ENCODE measurements at places on chromosomes 1 and 21.

DNA sequence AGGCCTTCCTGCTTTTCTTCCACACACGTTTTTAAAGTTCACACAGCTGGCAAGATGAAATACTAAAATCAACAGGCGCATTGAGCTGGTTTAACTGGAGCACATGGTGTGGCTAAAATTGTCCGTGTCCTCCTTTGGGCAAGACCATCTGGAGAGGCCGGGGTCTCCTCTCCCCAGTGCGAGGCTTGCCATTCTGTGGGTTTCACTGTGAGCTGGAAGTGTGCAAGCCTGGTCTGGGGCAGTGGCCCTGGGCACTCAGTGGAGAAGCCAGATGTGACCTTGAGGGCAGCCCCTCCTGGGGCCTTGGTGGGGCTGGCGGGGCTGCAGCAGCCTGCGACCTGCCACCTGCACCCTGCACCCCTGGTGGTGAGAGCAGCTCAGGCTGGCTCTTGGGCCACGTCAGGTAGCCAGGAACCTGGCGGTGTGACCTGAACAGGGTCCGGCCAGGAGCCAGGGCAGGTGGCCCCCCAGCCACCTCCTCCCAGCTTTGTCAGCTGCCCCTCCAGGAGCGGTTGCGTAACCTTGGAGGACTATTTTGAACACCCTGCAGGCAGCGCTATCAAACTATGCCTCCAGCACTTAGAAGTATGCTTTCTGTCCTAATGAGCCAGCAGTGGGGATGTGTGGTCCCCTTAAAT is 52.4 kb downstream of the SLC37A1 start:
- DNase-seq = no peak

DNA sequence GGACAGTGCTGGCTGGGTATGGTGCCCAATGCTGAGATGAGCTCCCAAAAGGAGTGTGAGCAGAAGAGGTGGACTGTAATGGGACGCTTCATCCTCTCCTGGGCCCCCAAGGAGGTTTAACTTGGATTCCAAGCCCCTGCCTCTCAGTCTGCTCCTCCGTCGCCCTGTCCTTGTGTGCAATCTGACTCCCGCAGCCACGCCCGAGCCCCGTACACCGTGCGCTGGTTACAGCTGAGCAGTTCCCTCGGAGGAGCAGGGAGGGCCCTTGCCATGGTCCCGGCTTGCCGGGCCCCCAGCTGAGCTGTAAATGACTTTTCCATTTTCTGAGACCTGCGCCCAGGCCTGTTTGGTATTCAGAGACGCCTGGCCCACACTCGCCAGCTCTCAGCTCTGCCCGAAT is 53.7 kb downstream of the PAX7 start:
- DNase-seq = no peak

DNA sequence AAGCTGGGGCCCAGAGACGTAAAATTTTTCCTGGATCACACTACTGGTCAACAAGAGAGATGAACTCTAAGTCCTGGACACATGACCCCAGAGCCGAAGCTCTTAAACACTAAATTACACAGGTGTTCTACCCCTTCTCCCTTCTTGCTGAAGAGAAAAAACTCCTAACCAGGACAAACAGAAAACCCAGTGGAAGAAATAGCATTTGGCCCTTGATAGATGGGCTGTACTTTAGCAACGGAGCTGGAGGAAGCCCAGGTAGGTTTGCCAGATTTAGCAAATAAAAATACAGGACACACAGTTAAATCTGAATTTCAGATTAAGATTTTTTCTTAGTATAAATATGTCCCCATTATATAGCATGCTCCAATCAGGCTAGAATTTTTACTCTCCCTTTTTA is 72.7 kb downstream of the DIRAS3 start:
- DNase-seq = no peak

DNA sequence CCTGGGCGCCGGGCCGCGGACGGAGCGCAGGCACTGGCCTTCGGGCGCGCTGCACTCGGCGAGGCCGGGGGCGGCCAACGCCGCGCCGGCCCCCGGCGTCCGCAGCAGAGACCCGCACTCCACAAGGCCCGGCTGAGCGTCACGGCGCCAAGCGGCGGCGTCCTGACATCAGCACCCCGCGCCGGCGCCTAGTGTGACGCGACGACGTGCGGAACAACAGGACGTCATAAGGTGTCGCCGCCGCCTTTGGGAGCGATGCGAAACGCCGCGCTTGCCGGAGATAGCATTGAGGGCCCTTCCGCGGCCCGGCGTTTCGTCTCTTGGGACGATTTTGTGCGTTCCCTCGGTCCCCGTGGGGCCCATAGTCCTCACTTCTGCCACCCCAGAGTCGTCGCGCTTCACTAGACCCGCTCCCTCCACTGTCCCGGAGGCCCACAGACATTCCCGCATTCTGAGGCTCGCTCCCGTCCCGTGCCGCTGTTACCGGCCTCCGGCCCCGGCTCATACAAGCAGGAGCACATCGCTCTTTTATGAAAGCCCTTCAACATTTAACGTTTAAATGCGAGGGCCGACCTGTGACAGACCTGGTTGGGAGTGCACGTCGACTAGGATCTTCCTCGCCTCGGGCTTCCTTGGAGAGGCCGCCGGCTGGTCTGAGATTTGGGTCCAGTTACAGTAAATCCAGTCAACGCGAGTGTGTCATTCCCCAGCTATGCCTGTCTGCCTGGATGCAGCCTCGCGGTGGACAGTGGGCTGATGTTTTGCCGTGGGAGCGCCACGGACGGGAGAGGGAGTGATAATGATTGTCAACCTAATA is at the start of gene SSU72:
TSS of gene SSU72 (minus strand) at position 143 of the 817 bp plus-strand sequence. CDS start 306 bp downstream, outside the sequence.
- DNase-seq = peak; percentile 91

- DNase-seq = no peak
These were observed 30.5 kb downstream of the KCNC4 start for GRCh38 chr1:110240476-110241210.

- no peak for DNase-seq
These were observed 29.4 kb upstream of the EPS8L3 start for GRCh38 chr1:109793089-109793485.

DNA sequence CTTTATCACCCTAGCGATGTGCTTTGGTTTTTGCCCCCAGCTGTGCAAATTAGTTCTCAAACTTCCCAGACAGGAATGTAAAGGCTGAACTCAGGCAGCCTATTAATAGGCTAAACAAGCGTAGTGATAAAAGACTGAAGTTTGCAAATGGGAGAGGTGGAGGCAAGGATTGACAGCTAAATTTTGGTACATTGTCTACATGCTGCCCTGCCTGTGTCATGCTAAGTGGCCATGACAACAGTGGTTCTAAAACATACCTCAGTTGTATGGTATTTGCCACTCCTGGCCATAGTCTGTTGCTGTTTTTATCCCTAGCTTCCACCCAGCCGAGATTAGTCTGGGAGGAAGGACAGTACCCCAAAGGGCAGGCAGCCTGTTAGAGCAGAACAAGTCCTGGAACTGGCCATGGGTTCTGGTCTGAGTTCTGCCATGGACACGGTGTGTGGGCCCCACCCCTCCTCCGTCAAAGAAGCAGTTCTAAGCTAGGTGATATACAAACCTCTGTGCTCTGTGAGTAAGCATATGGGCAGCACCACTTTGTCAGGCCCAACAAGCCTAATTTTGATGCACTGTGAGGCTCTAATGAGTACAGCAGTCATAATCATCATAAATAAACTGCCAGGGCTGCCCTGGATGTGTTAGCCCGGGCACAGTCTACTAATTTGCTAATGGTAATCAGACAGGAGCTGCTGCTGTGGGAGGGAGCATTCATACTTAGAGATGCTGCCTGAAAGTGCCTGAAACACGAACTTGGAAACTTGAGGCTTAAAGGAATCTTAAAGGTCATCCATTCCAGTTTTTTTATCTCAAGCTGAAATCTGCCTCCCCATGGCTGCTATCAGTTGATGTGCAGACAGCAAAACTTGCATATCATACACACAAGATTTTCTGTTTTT is 177.1 kb downstream of the HHAT start:
- DNase-seq = no peak

GRCh38 chr1:6918186-6918924 is 133.1 kb downstream of the CAMTA1 start:
- DNase-seq = no peak

DNA sequence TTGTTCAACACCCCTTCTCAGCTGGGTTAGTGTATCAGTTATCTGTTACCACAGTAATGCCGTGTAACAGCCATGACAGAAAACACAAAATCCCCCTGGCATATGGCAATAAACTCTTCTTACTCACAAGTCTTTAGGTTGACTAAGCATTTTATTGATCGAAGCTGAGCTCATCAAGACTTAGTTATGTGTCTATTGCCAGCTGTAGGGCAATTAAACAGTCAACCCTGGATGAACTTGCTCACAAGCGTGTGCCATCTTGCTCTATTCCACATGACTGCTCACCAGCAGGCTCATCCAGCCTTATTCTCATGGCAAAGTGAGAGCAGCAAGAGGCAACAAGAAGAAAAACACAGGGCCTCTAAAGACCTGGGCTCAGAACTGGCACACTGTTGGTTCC is 333.8 kb upstream of the PTBP2 start:
- DNase-seq = no peak

- DNase-seq = no peak
These were observed 20.1 kb downstream of the PRKACB start for GRCh38 chr1:84164161-84164560.

DNA sequence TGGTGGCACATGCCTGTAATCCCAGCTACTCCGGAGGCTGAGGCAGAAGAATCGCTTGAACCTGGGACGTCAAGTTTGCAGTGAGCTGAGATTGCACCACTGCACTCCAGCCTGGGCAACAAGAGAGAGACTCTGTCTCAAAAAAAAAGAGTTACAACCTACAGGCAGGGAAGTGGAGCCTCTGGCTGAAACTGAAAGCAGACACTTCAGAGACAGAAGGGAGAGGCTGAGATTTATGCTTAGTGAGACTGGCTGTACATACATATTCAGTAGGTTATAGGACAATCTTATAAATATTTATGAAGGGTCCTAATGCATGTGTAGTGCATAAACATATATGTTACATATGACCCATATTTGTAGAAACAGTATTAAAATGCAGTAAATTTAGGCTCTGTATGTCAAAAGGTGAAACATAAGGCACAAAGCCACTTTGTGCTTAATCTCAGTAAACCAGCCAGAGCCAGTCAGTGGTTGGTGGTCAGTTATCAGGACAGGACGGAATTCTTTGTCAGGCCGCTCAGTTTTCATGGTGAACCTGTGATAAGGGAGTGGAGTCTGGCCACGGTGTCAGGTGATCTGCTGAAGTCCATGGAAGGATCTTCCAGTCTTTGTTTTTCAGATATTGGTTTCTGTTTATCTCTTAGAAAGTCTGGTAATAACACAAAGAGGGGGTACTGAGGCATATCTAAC is 13.7 kb downstream of the RHEX start:
- DNase-seq = no peak

DNA sequence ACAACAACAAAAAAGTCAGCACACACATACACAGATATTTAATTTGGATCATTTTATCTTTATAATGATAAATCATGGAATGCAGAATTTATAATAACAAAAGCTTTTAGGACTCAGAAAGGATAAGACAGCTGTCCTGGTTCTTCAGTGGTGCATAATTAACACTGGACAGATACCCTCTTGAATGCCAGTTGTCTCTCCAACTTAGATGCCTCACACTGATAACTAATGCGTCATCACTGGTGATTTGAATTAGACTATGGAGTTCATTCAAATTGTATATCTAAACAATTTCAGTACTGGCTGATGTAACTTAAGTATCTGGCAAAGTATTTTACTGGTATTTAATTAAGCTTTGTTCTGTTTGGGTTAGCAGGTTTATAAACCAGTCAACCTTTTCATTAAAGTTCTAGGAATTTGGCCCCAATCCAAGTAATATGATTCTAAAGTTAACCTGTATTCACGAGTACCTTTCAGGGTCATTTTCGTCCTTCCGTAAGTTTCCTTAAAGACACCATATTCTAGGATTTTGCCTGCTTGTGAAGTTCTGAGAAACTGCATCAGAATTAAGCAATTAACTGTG is 1199.5 kb upstream of the TMPRSS15 start:
- no peak for DNase-seq

GRCh38 chr1:147808025-147808424 is 47.6 kb upstream of the GJA5 start:
- DNase-seq = no peak

- no peak for DNase-seq
These were observed 24.5 kb downstream of the SERBP1 start for GRCh38 chr1:67405473-67406245.

DNA sequence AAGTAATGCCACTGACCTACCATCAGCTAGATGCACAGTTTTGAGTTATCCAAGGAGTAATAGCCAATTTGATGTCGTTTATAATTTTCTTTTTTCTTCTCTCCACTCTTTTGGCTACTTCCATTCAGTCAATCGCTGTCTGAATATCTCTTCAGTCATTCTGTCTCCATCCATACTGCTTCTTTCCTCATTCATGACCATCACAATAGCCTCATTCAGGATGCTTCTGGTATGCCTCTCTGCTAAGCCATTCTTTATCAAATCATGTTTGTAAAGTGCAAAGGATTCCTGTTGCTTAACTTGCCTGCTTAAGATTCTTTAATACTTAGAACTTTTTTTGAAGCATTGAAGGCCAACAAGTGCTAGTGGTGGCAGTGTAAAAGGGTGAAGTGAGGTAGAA is 20.2 kb downstream of the TYW3 start:
- DNase-seq = no peak

DNA sequence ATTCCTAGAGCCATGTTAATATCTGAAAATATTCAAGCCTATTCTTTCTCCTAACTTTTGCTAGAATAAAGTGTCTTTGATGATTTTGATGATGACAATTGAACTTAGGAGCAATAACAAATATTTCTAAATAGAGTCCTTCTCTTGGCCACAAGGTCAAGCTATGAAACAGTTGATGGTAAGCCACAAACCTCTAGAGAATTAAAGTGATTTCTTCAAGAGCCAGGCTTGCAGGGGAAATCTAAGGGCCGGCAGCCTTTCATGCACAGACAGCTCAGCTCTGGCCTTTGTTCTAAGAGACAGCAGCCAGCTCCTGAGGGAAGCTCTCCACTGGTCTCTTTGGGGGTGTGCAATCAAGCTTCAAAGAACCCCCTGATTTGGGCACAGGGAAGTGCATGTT is 59.0 kb downstream of the SUSD4 start:
- DNase-seq = no peak

- no peak for DNase-seq
These were observed 100.1 kb upstream of the SLC2A1 start for GRCh38 chr1:43058545-43059360.

DNA sequence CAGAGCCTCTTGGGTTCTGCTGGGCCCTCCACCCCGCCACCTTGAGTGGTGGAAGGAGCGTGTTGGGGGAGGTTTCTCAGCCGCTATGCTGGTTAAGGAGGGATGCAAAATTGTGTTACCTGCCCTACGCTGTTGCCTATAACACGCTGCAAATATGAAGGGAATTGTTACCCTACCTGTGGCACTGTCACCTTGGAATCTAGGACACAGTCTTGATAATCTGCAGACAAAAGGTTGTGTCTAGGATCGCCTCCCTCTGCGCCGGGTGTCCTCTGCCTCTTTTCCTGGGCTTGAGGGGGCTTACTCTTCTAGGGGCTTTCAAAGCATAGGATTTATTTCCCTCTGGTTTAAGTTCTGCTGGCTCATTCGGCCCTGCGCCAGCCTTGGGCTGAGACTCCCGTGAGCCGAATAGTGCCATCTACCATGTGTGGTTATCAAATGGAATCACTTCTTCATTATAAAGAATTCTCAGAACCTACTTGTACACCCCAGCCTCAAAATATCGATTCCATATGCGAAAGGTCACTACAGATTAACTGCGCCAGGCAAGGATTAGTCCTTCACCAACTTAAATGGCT is 697 bp downstream of the SLC22A15 start:
- no peak for DNase-seq

- DNase-seq = no peak
These were observed 4.0 kb upstream of the SLC25A34 start for GRCh38 chr1:15731735-15732685.

- peak; percentile 54 for DNase-seq
These were observed 379 bp downstream of the PPCS start for GRCh38 chr1:42456754-42457089.

GRCh38 chr1:60386249-60386648 is 312.7 kb upstream of the C1orf87 start:
- DNase-seq = no peak
